ENCODE measurements at places on chromosomes 12 and 14.

- DNase-seq, result no peak
Measured at GRCh38 chr12:125159702-125160101, 94.5 kb downstream of the AACS start.

- no peak for DNase-seq
Measured at GRCh38 chr12:581321-581720, 81.9 kb downstream of the NINJ2 start.

- DNase-seq, result no peak
Measured at GRCh38 chr12:66048835-66049537, 81.6 kb downstream of the LLPH start.

DNA sequence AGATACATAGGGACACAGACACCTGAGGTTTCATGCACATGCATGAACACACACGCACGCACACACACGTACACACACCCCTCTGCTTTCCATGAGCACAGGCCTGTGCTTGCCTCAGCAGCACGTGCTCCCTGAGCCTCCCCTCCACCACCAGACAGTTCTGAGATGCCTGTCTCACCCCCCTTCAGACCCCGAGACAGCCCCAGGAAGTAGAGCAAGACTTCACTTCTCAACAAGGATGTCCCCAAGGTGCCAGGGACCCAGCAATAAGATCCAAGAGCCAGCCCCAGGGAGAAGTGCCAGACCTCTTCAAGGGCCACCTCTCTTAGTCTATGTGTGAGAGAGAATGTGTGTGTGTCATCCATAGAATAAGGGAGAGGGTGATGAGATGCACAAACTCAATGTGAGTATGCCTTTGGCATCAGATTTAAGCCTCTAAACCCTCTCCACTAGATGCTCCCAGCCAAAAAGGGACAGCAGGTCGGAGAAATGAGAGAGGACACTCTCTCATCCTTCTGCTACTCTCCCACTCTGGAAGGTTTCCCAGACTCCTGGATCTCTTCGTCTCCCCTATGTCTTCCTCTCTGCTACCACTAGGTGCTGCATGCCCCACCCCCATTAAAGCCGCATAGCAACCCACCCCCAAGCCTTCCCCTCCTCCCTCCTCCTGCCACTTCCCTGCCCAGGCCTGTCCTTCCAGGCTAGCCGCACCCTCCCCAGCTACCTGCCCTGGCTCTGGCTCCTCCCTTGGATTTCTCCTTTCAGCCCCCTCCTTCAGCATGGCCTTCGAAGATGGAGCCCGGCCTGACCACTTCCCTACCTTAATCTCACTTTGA lies 7.7 kb downstream of the RARG start:
- no peak for DNase-seq

GRCh38 chr12:49930515-49931288 lies 19.8 kb upstream of the AQP2 start:
- DNase-seq, result no peak

DNA sequence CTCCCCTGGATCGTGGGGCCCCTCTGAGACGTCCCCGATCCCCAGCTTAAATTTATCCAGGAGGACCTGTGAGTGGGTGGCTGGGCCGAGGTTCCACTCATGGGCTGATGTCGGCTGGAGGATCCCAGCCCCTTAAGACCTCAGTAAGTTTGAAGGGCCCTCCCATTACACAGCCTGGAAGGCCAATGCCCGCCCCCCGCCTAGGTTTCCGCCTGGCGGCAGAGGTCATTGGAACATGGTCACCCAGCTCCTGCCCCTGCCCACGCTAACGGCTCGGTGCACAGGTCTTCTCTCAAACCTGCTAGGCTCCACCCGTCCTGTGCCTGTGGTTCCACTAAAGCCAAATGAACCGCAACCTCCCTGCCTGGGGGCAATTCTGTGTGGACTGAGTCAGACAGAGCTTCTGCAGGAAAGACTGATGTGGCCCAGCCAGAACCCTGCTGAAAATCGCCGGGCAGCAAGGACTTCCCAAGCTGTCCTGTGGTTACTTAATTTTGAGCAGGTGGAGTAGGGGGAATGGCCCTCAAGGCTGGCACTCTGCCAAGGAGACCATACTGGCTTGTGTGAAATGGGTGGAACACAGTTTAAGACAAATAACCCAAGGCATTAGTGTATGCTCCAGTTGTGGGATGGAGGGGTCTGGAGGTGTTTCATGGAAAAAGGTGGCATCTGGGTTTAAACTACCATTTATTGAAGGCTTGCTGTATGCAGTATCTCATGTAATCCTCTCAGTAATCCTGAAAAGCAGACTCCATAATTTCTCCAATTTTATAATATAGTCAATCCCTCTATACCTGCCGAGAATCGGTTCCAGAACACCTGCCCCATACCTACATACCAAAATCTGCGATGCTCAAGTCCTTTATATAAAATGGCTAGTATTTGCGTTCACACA lies 903 bp upstream of the NT5DC3 start:
- peak; percentile 0 for DNase-seq

All from stimulated activated CD8-positive, alpha-beta memory T cell treated with anti-CD3 and anti-CD28 coated beads, Interleukin-4, amount 100 ng/mL, for 4 hours (primary cell).